ENCODE measurements at places on chromosomes 6 and 20.
A peak's percentile ranks its signal among the peaks of the same experiment; 100 is the strongest.

- DNase-seq, result no peak
Observed at GRCh38 chr20:7155282-7155681, 387.8 kb downstream of the BMP2 start.

DNA sequence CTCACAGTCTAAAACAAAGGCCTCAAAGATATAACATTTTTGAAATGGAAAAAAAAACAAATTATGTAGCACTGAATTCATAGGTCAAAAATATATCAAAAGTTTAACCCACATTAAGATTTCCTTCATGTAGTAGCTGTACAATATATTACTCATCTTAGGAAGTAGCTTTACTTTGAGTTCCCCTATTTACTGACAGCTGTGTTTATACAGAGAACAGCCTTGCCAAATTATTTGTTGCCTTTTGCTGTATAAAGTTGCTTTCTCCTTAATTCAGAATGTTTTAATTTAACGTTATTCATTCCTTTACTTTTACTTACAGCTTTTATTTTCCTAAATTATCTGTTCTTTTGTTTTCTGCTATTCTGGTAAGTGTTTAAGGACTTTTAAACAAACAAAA, 181.0 kb downstream of the COL12A1 start:
- DNase-seq, result no peak

GRCh38 chr6:119065955-119066354, 12.5 kb downstream of the FAM184A start:
- DNase-seq, result no peak

DNA sequence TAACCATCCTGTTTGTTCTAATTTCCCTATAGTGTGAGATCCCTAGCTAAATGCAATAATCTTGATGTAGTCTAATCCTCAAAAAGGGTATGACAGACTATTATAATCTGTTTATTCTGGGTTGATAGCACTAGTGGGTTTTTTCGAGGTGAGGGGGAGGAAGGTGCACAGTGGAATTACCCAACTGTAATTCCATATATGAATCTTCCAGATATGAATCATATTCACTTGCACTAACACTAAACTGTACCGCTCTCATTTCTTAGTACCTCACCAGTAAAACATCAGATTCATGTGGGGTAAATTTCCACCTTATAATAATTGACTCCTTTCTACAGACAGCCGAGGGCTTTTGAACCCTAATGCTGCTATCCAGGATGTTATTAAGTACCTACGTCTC, 16.5 kb downstream of the NCOA7 start:
- no peak for DNase-seq

DNA sequence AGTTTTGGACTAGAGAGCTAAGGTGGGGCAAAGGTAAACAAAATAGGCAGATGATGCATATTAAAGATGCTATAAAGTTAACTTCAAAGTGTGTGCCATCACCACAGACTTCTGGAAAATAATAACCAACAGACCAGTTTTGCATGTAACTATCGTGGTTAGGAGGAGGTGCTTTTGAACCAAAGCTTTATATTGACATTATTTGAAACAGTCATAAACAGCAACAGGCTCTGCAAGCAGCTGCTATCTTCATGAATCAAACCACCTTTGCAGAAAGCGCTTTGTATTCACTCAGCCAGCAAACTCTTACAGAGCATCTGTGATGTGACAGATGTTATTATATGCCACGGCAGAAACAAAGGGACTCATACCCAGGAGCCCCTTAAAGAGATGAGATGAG, 81.9 kb downstream of the CRYBG1 start:
- DNase-seq, result no peak

- no peak for DNase-seq
Observed at GRCh38 chr6:97621111-97621510, 338.1 kb upstream of the MMS22L start.

- DNase-seq, result no peak
Observed at GRCh38 chr6:110646951-110647910, 168.0 kb downstream of the CDK19 start.

DNA sequence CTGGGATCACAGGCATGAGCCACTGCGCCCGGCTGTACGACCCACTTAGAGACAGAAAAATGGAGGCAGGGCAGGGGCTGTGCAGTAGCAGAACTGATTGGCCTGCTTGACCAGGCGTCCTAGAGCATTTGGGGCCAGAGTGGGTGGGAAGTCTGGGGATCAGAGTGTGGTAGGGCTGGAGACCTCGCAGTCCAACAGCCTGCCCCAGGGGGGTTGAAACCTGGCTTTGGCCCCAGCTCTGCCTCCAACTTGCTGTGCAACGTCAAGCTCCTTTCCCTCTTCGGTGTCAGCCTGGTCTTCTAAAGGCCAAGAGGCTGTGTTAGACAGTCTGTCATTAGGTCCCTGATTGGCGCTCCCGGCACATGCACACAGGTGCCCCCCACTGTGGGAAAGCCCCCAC, 15.3 kb upstream of the SPDEF start:
- DNase-seq, result no peak

DNA sequence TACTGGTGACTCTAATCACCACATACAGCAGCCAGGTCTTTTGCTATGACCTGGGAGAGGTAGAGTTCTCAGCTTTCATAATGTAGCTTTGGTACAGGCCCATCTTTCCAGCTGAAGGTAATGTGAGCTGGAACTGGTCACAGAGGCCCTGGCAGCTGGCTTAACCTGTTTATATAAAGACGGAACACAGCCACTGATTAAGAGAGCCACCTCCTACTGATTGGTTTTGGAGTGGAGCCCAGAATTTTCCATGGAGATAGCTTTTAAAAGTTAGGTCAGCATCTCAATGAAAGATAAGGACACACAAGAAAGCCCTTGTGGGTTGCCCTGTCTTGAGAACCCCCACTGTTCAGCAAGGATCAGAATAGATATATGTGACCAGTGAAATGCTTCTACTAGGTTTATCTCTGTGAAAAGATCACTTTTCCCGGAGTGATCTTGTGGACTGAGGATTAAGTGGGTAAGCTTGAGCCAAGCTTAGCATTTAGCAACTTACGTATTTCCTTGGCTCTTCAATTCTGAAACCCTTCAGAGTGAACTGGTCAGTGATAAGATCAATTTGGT, 213.7 kb upstream of the CITED2 start:
- no peak for DNase-seq

DNA sequence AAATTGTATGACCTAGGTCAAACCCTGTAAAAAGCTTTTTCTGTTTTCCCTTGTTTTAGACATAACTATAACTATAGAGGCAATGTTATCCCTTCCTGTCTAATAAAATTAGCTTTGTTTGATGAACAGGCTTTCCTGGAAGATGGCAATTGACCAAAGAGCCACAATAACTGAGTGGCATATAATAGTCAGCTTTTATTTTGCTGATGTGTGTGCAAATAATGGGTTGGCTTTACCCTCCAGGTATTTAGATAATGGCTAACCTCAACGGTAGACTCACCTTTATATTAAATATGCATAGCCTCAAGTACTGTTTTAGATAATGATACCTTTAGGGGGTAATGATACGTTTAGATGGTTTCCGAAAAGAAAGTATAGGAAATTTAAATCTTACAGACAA, 15.0 kb downstream of the TBXT start:
- DNase-seq, result no peak

DNA sequence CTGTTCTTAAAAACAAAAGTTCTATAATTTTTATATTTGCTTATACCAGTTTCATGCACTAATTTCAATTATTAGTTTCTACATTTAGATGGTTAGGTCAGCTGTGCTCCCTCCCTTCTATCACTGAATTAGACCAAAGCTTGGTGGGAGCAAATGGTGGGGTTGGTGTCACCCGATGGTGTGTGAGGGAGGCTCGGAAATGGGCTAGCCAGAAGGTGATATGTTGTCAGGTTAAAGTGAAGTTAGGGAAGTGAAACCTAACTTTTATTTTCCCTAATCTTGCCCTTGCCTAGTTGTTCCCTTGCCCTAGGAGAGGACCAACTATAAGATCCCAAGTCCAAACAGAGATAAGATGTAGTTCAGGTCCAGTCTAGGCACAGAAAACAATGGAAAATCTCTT, 38.7 kb downstream of the RPS12 start:
- DNase-seq, result no peak

- DNase-seq, result peak; percentile 72
Observed at GRCh38 chr6:53794720-53795339, at the start of gene LRRC1. LRRC1 (plus strand) TSS chr6:53795005; CDS start chr6:53795257, 252 bp downstream.

DNA sequence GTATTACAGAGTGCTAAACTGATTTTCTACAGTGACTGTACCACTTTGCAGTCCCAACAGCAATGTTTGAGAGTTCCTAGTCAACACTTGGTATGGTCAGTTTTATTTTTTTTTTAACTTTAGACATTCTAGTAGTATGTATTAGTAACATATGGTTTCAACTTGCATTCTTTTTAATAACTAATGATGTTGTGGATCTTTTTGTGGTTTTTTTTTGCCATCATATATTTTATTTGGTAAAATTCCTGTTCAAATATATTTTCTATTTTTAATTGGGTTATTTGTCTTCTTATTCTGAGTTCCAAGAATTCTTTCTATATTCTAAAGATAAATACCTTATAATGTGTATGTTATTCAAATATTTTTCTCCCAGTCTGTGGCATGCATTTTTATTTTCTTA, 189.4 kb upstream of the ECI2 start:
- no peak for DNase-seq

DNA sequence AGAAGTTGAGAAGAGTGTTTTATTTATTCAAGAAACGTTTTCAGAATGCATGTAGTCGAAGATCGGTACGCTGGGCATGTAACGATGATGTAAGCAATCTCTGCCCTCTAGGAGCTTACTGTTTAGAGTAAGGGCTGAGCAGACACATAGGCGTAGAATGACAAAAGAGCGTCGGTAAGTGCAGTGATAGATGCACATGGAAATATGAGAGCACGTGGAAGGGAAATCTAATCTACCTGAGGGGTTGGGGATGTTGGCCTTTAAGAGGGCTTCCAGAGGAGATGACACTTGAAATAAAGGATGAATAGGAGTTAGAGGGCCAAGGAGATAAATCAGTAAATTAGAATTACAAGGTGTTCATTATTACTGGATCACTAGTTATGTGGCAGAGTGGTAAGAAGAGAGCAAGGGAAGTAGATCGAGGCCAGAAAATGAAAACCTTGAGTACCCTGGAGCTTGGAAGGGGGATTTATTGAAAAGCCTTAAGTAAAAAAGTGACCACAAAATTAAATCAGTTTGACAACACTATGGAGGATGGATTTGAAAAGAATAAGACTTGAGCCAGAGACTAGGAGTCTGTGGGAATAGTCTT, 782 bp downstream of the TRMT11 start:
- DNase-seq, result no peak

GRCh38 chr6:1925743-1926430, 316.2 kb downstream of the FOXC1 start:
- DNase-seq, result no peak

DNA sequence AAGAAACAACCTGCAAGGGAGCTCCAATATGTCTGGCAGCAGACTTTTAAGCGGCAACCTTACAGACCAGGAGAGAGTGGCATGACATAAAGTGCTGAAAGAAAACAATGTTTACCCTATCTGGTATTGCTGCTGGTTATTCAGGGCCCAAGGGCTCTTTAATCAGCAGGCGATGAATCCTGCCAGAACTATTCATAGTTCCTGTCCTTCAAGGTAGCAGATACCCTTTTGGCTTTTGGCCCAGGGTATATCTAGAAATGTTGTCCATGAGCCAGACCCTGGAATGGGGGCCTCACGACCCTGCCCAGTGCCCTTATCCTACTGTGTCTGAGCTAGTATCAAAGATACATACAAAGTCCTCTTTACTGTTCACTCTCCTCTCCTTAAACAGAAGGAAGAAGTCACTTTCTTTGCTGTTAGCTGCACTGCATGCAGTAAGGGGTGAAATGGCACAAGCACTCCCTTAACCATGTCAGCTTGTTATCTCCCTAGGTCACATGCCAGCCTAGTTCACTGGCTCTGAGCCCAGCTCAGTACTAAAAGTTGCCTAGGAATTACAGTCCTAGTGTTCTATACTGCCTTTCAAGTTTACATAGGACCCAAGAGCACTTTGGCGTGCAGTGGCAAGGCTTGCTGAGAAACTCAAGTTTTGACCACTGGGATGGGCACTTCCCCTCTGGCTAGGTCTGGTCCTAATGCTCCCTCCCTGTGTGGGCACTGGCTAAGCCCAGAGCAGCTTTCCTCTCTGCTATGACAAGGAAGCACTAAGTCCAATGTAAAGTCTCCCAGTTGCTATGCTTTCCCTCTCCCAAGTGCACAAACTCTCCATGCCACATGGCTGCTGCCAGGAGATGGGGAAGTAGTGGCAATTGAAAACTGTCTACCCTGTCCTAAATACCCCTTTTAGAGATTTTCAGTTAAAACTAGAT, 122.0 kb downstream of the HTR1B start:
- no peak for DNase-seq

DNA sequence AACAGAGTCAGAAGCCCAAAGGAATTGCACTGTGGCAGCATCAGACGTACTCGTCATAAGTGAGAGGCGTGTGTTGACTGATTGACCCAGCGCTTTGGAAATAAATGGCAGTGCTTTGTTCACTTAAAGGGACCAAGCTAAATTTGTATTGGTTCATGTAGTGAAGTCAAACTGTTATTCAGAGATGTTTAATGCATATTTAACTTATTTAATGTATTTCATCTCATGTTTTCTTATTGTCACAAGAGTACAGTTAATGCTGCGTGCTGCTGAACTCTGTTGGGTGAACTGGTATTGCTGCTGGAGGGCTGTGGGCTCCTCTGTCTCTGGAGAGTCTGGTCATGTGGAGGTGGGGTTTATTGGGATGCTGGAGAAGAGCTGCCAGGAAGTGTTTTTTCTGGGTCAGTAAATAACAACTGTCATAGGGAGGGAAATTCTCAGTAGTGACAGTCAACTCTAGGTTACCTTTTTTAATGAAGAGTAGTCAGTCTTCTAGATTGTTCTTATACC, 55.8 kb downstream of the VAPB start:
- DNase-seq, result no peak

DNA sequence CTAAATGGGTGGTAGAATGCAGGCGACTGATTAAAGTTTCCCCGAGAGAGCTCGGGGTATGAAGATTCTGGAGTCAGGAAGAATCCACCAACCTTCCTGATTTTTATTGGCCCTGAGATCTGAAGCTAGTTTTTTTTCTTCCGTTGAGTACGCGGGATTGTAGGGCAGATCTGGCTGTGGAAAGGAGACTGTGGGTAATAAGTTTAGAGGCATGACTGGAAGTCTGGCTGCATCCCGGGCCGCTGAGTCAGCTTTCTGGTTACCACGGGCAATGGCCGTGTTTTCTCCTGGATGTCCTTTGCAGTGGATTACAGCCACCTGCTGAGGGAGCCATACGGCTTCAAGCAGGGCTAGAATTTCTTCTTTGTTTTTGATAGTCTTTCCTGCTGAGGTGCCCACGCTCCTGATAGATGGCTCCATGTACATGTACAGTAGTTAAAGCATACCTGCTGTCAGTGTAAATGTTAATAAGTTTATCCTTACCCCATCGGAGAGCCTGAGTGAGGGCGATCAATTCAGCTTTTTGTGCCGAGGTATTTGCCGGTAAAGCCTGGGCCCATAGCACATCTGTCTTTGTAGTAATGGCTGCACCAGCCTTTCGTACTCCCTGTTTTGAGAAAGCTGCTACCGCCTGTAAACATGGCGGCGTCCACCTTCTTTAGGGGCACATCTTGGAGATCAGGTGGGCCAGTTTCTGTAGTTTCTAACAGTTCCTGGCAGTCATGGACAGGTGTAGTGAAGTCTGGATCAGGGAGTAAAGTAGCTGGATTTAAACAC, 154.0 kb downstream of the TRIM27 start:
- no peak for DNase-seq

Measured in D721Med (cell line).